ENCODE measurements at places on chromosomes 16 and 17.

GRCh38 chr17:8360260-8360659 lies 16.2 kb downstream of the KRABD2 start:
- no peak for DNase-seq

DNA sequence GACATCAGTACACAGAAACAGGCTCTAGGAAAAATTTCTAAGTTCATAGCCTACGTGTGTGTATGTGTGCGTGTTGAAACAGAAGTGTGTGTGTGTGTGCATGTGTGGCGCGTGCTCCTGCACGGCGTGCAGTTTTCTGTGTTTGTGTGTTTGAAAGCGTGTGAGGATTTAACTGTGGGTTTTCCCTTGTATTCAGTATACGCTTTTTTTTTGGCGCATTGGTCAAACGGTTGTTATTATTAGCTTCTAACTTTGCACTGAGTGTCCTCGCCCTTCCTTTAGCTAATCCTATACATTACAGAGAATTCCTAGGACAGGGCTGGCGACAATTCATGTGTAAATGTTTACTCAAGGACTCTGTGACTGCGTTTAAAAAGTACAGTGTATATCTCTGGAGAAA lies 23.0 kb downstream of the TMC6 start:
- no peak for DNase-seq

- peak; percentile 17 for DNase-seq
Measured at GRCh38 chr17:46822388-46822921, 4.0 kb upstream of the WNT3 start.

- no peak for DNase-seq
Measured at GRCh38 chr16:50192386-50193050, 39.4 kb downstream of the TENT4B start.

- peak; percentile 85 for DNase-seq
Measured at GRCh38 chr17:32299580-32300164, 34.0 kb downstream of the RHBDL3 start.

- no peak for DNase-seq
Measured at GRCh38 chr16:67393788-67394154, 473 bp upstream of the TPPP3 start.

DNA sequence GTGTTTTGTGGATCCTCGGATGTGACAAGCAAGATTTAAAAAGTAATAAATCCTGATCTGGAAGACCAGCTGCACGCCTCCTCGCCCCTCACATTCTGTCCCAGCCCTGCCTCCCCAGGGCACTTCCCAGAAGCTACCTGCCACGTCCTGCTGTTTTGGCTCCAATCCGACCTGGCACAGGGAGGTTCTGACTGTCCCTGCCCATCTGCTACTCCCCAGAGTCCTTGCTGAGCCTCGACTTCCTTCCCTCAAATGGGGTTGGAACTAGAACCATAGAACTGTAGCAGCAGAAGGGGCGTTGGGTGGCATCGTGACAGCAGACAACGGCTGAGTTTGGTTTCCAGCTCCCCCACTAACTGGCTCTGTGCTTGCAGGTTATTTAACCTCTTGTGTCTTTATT lies 71.7 kb downstream of the RPH3AL start:
- no peak for DNase-seq

- no peak for DNase-seq
Measured at GRCh38 chr17:958712-959451, 20.7 kb downstream of the NXN start.

GRCh38 chr17:56593646-56594319 lies at the start of gene NOG:
Gene NOG, plus strand, starts transcription at chr17:56593699. Its CDS starts 525 bp downstream, at chr17:56594224.
- peak; percentile 7 for DNase-seq

- no peak for DNase-seq
Measured at GRCh38 chr17:37836593-37836992, 87.6 kb upstream of the TBC1D3K start.

GRCh38 chr16:87041286-87041685 lies 275.9 kb downstream of the C16orf95 start:
- no peak for DNase-seq

- no peak for DNase-seq
Measured at GRCh38 chr17:12958786-12959185, 59.0 kb downstream of the ELAC2 start.

GRCh38 chr17:53571342-53571741 lies 251.4 kb upstream of the KIF2B start:
- DNase-seq: no peak

DNA sequence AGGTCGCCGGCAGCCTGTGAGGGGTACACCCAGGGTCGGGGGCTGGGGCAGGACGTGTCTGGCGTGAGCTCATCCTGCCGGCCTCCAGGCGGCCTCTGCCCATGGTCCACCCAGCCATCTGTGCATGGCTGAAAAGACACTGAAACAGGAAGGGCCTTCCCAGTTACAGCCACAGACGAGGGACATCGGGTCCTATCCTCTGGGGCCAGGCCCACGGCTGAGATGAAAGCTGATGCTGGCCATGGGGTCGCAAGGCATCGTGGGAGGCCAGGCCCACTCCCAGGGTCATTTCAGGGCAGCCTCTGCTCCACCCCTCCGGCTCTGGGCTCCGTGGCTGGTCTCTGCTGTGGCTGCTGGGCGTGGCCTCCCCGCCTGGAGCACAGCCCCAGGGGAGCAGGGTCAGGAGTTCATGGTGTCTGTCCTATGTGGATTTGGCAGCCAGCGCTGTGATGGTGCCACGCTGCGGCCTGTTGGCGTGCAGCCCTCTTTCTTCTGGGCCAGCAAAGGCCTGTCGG lies 16.6 kb upstream of the ATP6V0C start:
- DNase-seq: peak; percentile 47

- DNase-seq: no peak
Measured at GRCh38 chr16:53744449-53744848, 40.5 kb downstream of the FTO start.

- DNase-seq: no peak
Measured at GRCh38 chr16:51163894-51164566, 13.0 kb upstream of the SALL1 start.

GRCh38 chr17:78965491-78965924 lies 14.2 kb downstream of the LGALS3BP start:
- no peak for DNase-seq

- DNase-seq: peak; percentile 50
Measured at GRCh38 chr16:4116325-4117249, at the start of gene ADCY9. Gene ADCY9, minus strand, starts transcription at chr16:4116442. Its CDS starts 1,000 bp downstream, at chr16:4115442.

GRCh38 chr17:76540381-76541300 lies 797 bp downstream of the PRCD start:
- peak; percentile 87 for DNase-seq

DNA sequence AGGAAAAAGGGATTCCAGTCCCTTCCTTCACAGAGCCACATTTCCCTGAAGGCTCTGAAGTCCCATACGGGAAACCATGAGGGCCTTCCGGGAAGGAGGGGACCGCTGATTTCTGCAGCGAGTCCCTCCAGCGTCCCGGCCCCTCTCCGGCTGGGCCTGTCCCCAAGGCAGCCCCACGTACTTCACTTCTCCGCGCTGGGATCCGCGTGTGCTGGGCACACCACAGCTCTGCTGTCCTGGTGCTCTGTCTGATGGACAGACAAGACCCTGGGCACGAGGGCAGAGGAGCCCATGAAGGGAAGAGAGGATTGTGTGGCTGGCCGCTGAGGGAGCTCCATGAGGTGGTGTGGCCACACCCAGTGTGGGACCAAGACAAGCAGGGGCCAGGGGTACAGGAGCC lies 57.1 kb downstream of the PRMT7 start:
- no peak for DNase-seq

- DNase-seq: no peak
Measured at GRCh38 chr16:57235128-57236021, 9.7 kb upstream of the ARL2BP start.

- DNase-seq: no peak
Measured at GRCh38 chr16:28000314-28001169, 63.0 kb downstream of the GSG1L start.

GRCh38 chr16:61940611-61941010 lies 95.6 kb downstream of the CDH8 start:
- no peak for DNase-seq

GRCh38 chr16:78537511-78537910 lies 438.1 kb downstream of the WWOX start:
- no peak for DNase-seq

DNA sequence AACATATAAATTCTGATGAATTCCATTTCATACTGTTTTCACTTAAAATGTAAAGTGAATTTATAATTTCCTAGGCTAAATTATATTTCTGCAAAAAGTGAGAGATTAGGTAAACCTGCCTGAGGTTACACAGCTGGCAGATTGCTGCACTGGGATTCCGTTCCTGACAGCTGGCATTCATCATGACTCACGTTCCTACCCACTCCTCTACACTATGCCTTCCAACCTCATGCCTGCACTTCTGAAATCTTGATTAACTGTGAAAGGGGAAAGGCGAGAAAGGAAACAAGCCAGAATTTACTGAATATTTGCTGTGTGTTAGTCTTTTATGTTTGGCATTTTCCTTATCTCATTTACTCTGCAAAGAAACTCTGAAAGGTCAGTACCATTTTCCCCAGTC lies 73.3 kb upstream of the MON1B start:
- DNase-seq: no peak

GRCh38 chr16:11233727-11234376 lies 22.2 kb downstream of the SOCS1 start:
- DNase-seq: peak; percentile 53

GRCh38 chr17:38329808-38330730 lies 13.7 kb downstream of the GPR179 start:
- DNase-seq: no peak

GRCh38 chr16:72430121-72430520 lies 258.2 kb upstream of the PMFBP1 start:
- DNase-seq: no peak

- DNase-seq: peak; percentile 48
Measured at GRCh38 chr17:48825446-48826381, 5.1 kb upstream of the CALCOCO2 start.

- peak; percentile 60 for DNase-seq
Measured at GRCh38 chr17:4934173-4934979, 2.3 kb downstream of the GP1BA start.

GRCh38 chr17:8500609-8501008 lies 64.9 kb downstream of the NDEL1 start:
- DNase-seq: no peak

- no peak for DNase-seq
Measured at GRCh38 chr17:15083225-15083624, 181.9 kb downstream of the PMP22 start.

GRCh38 chr17:70136131-70136530 lies 33.2 kb upstream of the KCNJ2 start:
- no peak for DNase-seq

DNA sequence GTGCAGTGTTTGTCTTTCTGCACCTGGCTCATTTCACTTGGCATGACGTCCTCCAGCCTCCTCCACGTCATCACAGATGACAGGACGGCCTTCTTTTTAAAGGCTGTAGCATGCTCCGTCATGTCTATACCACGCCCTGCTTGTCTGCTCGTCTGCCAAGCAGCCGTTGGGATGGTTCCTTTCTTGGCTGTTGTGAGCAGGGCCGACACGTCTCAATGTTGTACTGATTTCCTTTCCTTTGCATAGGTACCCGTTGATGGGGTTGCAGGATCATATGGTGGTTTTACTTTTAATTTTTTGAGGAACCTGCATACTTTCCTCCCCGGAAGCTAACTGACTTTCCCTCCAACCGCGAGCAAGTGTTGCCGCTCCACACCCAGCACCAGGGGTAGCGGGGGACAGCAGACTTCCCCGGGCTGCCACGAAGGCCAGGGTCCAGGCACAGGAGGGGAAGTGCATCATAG lies 212.2 kb upstream of the ZNF469 start:
- no peak for DNase-seq

DNA sequence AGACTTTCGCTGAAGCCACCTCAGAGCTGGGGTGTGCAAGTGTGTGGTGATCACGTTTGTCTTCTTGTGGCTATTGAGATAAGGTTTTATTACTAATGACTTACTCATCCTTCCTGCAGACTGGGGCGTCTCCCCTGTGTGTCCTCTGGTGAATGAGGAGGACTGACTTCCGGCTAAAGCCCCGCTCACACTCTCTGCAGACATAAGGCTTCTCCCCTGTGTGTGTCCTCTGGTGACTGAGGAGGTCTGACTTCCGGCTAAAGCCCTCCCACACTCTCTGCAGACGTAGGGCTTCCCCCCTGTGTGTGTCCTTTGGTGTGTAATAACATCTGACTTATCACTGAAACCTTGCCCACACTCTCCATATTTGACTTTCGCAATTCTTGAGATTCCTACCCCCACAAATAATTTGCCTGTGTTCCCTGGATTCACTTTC lies 19.4 kb downstream of the PRDM7 start:
- DNase-seq: peak; percentile 47

DNA sequence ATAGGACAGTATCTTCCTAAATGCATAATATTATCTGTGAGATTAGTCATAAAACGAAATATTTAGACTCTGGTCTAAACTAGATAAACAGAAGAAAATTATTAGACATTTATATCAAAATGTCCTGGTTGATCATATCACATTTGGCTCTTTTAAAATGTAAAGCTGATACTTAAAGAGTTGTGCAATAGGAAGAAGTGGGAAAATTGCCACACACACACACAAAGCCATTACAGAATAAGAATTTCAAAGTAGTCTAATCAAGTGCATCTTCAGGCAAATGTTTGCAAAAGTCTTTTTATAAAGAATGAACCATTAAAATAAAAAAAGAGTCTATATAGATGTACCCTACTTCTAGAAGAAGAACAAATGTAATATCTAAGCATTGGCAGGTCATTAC lies 301.7 kb downstream of the KIF2B start:
- DNase-seq: no peak

- no peak for DNase-seq
Measured at GRCh38 chr17:10776381-10776780, 27.5 kb downstream of the TMEM238L start.

DNA sequence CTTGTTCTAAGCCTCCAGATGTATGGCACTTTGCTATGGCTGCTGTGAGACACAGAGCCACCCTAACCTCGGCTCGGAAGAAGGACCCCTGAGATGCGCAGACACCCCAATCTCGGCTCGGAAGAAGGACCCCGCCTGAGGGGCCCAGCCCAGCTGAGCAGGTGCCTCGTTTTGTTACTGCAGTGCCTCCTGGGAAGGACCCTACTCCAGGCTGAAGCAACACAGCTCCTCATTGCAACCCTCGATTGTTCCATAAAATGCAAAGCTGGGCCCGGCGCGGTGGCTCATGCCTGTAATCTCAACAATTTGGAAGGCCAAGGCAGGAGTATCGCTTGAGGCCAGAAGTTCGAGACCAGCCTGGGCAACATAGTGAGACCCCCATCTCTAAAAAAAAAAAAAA lies 61.3 kb downstream of the C16orf95 start:
- no peak for DNase-seq
